Stimulated activated CD8-positive, alpha-beta memory T cell treated with anti-CD3 and anti-CD28 coated beads, Interleukin-7, amount 100 ng/mL, for 4 hours (primary cell): ENCODE measurements at places on chromosomes 2 and 18.

- no peak for DNase-seq
Observed at GRCh38 chr2:234366891-234367290, 130.0 kb downstream of the ARL4C start.

DNA sequence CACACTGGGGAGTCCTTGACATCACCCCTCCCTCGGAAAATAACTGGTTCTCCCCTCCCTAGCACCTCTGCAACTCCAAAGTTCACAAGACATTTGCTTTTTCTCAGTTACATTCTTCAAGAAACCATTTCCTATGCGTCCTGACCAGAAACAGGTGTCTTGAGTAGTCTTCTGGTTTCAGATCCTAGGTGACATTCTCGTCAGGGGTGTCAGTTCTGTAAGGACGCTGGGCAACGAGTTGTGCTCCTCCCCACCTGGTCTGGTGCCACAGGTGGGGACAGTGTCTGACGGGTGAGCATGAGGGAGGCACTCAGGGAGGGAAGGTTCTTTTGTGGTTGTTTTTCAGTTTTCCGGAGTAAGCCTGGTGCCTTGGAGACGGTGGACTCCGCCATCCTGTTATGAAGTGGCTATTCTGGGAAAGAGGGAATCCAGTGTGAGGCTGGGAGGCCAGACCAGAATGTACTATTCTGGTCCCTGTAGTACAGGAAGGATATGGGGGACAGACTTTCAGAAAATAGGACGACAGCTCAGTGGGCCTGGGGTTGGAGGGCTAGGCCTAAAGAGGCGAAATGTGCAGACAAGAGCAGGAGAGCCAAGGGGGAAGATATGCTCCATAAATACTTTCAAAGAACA is 50.6 kb downstream of the EPAS1 start:
- no peak for DNase-seq

GRCh38 chr2:118321432-118322105 is 233.3 kb downstream of the INSIG2 start:
- DNase-seq = no peak

DNA sequence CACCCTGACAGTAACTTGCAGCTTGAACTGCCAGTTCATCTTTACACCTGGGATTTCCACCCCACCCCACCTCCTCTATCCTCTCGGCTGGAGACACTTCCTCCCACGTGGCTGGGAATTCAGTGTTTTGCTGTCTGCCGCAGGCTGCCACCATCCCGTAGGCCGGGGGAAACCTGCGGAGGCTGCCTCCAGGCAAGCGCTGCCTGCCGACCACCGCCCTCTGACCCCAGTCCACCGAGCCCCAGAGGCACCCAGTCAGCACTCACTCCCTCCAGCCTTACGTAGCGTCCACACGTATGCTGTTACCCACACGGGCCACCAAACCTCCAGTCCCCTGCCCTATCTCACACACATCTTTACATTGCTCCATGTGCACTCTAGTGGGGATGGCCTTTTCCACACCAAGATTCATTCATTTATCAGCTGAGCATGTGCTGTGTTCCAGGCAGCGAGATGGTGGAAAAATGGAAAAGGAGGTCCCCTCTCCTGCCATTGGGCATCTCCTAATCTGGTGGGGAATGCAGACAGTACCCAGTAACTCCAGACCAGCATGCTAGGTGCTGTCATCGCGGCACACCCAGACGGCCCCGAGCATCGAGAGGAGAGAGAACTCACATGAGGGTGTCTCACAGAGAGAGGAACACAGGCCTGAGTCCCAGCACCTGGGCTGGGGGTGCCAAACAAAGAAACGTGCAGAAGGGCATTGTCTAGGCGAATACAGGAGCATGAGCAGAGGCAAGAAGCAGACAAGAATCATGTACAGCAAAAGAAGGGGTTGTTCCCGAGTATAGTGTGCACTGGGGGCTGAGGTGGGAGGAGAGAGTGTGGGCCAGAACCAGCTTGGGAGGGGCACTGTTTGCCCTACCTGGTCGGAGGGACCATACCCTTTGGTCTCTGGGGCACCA is 166.9 kb downstream of the SMAD7 start:
- DNase-seq = no peak

DNA sequence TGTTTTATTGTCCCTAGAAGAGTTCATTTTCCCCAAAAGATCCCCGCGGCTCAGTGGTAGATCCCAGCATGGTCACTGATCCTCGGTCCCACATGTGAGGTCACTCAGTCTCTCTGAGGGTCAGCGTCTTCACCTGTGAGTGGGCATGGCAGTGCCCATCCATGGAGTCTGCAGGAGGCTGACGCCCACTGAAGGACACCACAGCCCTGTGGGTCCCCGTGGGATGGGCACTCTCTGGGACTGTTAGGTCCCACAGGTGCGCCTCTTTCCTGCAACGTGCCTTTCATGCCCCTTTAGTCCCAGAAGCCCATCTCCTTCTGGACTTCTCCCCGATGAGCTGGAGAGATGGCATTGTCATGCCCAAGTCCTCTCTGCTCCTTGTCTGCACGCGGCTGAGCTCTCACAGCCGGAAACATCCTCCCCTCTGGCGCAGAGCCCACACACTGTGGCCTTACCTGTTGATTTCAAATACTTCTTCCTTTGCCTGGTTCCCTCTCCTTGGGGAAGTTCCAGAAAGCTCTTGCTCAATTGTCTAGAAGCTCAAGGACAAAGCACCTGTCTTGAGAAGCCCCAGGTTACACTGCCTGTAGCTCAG is 75.9 kb downstream of the PTGR3 start:
- no peak for DNase-seq

GRCh38 chr2:217922101-217923006 is 80.4 kb downstream of the TNS1 start:
- DNase-seq = no peak

DNA sequence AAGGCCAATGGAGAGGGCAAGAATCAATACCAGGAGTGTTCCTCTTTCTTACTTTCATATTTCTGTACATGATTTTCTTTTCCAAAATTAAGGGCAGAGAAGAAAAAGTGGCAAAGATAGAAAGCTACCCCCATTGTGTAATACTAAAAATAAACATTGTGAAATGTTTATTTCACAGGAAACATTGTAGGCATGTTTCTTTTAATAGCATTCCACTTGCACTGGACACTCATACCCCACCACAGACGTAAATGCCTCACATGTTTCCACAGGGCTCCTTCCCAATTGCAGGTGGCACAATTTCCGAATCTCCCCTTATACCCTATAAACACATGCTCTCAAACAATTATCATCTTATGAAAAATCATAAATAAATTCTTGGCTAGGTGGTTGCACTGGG is 645.1 kb upstream of the SETBP1 start:
- DNase-seq = no peak

GRCh38 chr2:221374234-221374633 is 197.9 kb downstream of the EPHA4 start:
- DNase-seq = no peak

GRCh38 chr2:12750166-12750905 is 33.6 kb downstream of the TRIB2 start:
- no peak for DNase-seq

DNA sequence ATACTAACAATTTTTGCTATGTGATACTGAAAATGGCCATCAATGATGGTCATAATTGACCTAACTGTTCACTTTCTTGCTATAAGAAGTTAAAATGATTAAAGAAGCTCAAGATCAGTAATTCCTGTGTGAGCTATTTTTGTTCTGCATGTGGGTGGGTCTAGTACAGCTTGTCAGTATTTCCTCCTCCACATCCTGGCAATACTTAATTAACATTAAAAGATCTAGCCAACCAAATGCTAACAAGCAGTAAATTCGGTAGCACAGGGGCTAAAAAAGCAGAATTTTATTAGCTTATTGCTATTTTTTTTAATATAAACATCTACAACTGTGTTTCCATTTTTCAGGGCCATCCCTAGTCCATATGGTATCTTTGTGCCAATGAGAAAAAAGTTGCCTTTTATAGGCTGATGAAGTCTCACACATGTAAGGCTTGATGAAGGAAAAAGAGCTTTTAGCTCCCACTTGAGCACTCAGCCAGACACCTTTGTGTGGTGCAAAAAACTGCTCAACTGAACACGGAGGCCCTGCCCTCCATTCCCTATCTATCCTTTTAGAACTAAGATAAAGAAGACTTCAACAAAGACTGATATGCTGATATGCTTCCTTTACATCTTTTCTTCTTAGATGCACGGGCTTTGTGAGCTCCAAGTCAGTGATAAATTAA is 4.9 kb upstream of the PNO1 start:
- DNase-seq = no peak

- DNase-seq = peak; percentile 22
Observed at GRCh38 chr18:13558124-13558523, 168.2 kb downstream of the FAM210A start.

DNA sequence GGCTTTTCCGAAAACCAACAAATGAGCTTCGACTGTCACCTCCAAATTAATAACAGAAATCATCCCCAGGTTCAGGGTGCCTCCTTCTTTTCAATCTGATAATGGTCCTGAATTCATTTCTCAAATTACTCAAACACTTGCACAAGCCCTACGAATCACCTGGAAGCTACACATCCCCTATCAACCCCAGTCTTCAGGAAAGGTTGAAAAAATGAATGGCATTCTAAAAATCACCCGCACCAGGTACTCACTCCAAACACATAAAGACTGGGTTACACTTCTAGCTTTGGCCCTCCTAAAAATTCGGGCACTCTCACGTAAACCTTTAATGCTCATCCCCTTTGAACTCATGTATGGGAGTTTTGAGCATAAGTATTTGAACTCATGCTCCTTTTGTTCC is 23.9 kb downstream of the EIF2AK2 start:
- no peak for DNase-seq

DNA sequence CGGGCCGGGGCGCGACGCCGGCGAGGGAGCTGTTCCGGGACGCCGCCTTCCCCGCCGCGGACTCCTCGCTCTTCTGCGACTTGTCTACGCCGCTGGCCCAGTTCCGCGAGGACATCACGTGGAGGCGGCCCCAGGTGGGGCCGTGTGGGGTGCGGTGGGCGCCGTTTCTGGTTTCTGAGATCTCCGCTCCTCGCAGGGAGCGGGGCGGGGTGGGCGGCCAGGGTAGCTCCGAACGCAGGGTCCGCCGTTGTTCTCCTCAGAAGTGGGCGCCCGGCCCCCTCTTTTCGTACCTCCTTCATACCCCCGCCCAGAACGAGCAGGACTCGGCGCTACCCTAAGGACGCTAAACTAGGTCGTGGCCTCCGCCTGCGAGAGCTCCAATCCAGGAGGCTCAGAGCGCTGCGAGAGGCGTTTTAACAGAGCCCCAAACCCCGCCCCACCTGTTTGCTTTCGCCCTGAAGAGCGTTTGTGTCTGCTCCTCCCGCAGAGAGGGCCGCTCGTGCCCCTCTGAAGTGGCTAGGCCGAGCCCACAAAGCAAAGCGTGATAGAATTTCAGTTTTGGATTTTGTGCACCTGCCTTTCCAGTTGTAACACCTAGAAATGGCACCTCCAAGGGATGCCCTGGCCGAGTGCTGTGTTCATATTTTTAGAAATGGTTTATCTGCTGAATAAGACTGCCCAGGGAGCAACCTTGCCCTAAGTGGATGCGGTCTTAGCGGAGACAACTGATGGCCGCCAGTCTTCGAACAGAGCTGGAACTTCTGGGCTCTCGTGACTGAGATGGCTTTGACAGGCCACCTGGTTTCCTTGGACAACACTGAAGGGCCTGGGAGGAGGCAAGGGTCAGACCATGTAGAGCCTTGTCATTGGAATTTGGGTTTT is 626 bp downstream of the CAPN10 start:
- no peak for DNase-seq

DNA sequence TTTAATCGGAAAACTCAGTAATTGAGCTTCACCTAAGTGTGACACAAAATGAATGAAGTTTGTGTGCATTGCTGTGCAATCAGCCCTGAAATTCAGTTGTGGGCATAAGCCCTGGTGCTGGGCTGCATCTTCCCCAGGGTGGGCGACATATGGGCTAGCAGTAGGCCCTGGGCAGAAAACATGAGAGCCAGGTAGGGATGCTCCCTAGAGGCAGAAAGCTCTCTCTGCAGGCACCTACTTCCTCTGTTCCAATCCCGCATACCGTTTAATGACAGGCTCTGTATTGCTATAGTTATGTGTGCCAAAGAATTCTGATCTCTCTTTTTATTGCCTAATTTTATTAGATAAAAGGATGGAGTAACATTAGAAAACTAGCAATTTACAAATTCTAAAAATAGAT is 456.7 kb downstream of the NRXN1 start:
- DNase-seq = no peak

GRCh38 chr2:88451811-88452564 is 505 bp downstream of the FOXI3 start:
- DNase-seq = no peak

- no peak for DNase-seq
Observed at GRCh38 chr18:34697891-34698290, 12.2 kb upstream of the DTNA start.

DNA sequence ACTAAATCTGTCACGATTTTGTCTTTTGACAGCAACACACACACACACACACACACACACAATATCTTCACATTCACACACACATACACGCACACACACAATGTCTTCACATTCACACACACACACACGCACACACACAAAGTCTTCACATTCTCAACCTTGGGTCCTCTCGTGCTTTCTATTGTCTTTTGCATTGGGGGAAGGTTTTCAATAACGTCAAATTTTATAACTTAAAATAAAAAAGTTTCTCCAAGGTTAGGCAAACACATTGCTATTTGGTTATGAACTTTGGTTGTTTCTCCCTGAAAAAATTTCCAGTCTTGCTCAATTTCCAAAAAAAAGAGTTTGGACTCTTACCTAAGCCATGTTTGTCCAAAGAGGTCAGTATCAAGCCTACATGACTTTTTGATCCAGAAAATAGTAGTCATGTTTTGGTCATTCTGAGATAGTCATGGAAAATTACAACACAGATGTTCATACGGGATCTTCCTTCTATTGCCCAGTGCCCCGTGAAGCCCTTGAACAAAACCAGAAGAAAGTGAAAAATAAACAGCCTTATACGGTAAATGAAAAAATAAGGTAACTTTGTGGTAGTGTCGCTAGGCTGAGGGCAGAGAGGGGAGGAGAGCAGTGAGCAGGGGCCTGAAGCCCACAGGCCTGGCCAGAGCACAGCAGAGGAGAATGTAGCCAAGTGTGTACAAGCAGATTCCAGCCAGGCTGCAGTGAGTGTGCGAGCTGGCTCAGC is 542.8 kb upstream of the ID2 start:
- no peak for DNase-seq

DNA sequence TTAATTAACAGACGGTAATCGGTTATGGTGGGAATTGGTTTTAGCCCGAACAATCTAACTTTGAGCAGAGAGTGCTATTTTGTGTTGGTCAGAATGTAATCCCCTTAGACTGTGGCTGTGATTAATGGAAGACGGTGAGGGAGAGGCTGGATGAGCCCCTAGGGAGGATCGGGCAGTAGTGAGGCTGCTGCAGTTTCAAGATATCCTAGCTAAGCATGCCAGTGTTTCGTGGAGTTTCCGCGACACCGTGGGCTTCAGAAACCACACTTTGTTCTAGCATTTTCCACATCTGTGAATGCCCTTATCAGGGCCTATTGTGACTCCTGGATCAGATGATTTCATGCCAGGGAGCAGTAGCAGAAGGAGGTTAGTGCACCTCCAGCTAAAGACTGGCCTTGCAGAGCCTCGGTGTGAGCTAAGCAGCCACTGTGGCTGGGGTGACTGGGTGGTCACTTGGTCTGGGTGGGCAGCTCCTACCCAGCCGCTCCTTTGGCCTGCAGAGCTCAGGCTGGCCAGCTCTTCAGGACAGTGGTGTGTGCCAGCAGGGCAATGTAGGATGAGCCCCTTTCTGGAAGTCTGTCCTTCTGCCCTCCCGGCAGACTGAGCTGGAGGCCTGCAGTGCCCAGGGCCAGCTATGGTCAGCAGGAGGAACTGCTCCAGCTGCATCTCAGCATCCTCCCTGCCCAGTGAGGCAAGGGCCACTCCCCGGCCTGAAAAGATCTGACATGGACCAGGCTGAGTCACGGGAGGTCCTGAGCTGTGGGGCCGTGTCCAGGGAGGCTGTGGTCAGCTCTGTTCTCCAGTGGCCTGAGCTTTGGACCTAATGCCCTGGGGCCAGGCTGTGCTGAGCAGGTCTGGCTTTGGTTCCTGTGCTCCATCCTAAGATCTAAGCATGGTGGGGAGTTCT is 142.6 kb upstream of the GPC1 start:
- DNase-seq = no peak
